ENCODE measurements at places on chromosomes 5 and 9.

- ATAC-seq = no peak
These were observed 58.0 kb downstream of the ZNF510 start for GRCh38 chr9:96719921-96720320.

DNA sequence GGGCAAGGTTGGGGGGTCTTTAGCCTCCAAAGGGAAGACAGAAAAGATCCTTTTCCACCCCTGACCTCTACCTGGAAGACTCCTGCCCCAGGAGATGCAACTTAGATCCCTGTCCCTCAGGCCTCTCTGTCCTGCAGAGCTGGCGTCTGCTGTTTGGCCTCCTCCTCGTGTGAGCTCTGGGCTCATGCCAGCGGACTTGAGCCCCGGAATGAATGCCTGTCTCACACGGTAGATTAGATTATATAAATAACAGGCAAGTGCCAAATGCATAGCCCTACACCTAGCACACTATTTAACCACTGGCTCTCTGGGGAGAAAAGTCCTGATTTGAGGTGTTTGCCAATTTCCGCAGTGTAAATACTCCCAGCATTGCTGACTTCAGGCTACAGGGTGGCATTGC, 1.4 kb upstream of the WNK2 start:
- no peak for ATAC-seq

DNA sequence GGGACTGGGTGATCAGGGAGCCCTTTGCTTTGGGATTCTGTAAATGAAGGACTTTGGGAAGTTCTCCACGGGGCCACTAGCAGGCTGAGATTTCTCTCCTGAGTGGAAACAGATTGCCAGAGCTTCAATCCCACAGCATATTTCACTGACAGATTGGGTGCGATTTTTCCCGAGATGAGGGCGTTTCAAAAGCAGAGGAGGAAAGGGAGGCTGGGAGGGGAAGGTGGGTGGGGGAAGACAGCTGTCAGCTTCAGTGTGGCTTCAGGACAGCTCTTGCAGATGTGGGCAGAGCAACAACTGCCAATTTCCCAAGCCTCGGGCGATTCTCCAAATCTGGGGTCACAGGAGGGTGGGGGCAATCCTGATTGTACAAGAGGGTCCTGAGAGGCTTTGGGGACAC, 258.5 kb upstream of the ADRA1B start:
- no peak for ATAC-seq

GRCh38 chr9:136666372-136667213, 3.9 kb downstream of the EGFL7 start:
- ATAC-seq = no peak

- ATAC-seq = no peak
These were observed 8.8 kb upstream of the CLTB start for GRCh38 chr5:176425138-176425537.

- peak; percentile 83 for ATAC-seq
These were observed 86.7 kb upstream of the NFIB start for GRCh38 chr9:14400658-14400995.

GRCh38 chr5:96149546-96149945, 187.9 kb upstream of the ELL2 start:
- no peak for ATAC-seq

DNA sequence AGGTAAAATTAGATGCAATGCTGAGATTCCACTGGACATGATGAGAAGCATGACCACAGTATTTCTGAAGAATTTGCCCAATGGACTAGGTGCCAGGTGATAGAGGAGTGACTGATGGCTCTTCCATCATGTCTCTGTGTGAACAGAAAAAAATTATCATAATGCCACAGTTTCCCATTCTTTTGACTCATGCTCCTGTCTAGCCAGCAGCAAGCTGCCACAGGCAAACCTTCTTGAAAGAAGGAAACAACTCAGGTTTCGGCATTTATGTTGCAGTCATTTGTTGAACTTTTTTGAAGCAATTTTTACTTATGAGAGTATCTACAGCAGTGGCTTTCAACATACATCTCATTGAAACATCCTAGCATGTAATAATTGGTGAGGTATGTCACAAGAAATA, 284.8 kb upstream of the CD180 start:
- no peak for ATAC-seq

DNA sequence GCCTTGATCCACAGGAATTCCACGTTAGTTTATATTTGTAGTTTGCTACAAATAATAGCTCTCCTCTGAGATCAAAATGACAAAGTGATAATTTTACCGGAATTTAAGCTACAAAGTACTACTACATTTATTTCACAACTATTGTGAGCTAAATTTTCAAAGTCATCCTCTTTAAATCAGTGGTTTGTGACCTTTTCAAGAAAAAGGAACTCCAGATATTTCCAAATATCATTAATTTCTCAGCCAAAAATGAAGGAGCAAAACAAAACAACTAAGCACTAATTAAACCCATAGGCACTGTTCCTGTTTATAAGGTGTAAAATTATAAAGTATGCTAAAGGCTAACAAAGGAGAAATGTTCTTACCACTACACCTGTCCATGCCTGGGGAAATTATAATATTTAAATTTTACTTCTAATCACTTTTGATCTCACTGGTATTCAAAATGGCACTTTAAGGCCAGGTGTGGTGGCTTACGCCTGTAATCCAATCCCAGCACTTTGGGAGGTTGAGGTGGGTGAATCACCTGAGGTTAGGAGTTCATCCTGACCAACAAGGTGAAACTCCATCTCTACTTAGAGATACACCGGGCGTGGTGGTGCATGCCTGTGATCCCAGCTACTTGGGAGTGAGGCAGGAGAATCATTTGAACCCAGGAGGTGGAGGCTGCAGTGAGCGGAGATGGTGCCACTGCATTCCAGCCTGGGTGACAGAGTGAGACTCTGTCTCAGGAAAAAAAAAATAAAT, 77.5 kb downstream of the CEMIP2 start:
- ATAC-seq = no peak

DNA sequence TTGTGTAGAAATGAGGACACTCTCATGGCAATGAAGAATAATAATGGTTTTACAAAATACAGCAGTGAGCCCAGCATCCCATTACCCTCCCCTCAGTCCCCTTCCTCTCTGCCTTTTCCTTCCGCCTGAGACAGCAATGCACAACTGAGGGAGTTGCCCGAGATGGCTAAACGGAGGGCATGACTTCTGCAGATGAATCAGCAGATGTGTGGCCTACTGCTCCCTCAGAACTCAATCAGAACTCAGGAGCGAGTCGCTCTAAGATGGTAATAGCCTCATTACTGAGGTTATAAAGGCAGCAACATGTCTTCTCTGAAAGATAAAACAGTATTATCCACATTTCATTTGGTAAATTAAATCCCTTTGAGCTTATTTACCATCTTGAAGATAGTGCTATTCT, 326.6 kb downstream of the ENC1 start:
- no peak for ATAC-seq

GRCh38 chr9:36839131-36839885, 194.8 kb downstream of the PAX5 start:
- ATAC-seq = no peak

DNA sequence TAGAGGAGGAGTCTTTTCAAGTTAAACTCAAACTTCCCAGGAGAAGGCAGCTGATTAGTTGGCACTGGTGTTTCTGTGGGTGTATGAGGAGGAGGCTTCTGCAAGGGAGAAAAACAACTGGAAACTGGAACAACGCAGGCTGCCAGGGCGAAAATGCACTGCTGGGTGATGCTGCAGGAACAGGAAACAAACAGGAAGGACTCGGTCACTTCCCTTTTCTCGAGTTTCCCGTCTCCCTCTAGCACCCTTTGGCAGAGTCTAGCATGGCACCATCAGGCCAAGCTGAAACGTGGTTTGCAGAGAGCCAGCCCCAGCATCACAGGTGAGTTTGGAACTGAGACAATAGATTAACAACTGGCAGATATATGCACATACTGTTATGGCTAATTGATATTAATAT, 77.5 kb upstream of the CAST start:
- ATAC-seq = no peak

- ATAC-seq = no peak
These were observed 4.5 kb upstream of the INPP5E start for GRCh38 chr9:136444102-136444501.

DNA sequence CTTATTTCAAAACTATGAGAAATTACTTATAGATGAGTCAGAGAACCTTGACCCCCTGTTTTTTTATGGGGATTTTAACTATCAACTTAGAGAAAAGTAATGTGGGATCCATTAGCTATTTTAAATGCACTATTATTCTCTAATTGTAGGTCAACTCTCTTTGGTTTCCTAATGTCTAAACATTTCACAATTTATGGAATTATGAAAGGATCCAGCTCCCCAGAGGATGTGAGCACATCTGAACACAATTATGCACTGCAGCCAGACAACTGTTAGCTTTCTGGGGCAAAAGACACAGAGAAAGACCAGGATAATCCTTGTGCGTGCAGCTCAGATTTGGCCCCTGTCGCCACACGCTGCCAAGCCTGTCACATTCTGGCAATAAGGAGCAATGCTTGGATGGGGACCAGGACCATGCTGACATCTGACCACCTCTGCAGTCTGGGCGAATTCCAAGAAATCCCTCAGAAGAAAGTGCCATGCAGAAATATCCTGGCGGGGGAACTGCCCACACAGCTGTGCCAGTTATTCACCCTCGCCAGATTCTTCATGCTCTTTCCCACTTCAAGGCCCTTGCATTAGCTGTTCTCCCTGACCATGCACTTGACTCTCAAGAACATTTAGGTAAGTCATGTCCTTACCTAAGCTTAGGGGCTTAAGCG, 22.2 kb upstream of the CMBL start:
- ATAC-seq = peak; percentile 81

GRCh38 chr9:88420227-88420626, 32.0 kb downstream of the SPIN1 start:
- no peak for ATAC-seq

GRCh38 chr9:37056046-37056920, 22.2 kb upstream of the PAX5 start:
- ATAC-seq = no peak

GRCh38 chr9:17613758-17614157, 34.9 kb downstream of the SH3GL2 start:
- ATAC-seq = no peak

DNA sequence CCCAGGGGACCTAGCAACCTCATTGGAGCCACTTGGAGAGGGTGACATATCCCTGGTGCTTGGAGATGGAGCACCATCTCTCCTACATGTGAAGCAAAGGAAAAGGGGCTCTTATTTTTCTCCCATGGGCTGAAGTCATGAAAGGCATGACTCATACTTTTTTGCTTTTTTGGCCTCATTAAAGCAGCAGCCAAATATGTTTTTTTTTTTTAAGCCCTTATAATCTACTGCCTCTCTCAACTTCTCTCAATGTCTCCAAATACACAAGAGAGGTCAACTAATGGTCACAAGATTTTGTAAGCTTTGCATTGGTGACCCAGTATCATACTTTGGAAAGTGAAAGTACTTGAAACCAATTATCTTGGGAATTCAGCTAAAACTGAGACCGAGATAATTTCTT, 1.6 kb upstream of the CFAP90 start:
- ATAC-seq = no peak

GRCh38 chr9:14438232-14439021, 124.5 kb upstream of the NFIB start:
- no peak for ATAC-seq

DNA sequence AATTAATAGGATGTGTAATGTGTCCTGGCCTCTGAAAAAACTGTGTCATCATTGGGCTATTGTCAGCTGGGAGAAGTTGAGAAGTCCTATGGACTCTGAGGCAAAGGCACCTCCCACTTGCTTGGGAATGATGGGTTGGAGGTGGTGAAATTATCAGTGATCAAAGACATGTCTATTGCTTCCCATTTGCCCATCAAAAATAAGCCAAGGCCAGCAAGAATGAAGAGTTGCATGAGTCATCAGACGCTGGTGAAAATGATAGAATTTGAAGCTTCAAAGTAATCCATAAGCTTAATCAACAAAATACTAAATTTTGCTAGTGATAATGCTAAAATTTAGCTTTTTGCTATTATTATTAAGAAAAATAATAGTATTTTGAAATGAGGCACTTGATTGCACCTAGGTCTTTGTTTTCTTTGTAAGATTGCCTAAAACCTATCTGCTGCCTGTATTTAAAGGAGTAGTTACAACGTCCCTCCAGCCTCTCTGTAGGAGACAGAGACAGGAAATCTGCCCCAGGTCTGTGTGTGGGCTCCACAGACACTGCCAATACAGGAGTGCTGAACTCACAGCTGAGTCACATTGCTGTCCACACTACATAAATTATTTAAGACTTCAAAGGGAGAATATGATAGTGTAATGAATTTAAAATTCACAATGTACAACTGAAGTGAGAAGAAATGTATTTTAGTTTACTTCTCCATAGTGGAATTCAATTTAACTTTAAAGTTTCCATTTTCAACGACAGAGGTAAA, 48.4 kb upstream of the APC start:
- ATAC-seq = no peak

GRCh38 chr5:90830058-90830457, 271.5 kb downstream of the ADGRV1 start:
- no peak for ATAC-seq

DNA sequence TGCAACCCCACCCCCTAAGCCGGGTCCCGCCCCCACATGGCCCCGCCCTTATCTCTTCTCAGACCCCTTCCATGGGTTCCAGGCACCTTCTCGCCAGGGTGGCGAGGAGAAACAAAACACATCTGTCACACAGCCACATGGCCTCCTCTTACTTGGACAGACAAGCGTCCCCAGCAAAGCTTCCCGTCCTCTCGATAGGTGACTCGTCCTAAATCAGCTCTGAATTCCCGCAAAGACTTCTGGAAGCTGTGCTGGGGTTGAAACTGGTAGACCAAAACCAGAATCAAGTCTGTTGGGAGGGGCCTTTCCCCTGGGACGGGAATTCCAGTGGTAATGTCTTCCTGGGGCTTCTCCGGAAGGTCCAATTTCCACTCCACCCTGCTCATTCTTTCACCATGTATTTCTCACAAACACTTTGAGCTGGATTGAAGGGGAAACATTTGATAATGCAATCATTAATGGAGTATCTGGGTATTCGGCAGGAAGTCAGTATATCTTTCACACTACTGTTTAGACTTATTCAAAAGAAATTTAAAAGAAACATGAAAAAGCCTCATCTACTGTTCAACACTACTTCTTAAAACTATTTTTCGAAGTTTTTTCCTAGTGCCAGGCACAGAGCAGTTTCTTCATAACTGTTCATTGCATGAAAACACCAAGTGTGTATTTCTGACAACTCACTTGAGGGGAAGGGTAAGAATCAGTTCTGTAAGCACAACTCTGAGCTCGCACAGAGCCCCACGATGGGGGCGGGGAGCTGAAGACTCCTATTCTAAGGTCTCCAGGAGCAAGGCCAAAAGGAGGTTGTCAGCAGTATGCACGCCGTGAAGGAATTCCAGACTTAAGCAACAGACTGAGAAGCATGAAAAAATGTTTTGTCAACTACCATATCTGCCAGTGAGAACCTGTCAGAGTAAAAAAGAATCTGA, 644 bp upstream of the CTNNAL1 start:
- peak; percentile 61 for ATAC-seq

DNA sequence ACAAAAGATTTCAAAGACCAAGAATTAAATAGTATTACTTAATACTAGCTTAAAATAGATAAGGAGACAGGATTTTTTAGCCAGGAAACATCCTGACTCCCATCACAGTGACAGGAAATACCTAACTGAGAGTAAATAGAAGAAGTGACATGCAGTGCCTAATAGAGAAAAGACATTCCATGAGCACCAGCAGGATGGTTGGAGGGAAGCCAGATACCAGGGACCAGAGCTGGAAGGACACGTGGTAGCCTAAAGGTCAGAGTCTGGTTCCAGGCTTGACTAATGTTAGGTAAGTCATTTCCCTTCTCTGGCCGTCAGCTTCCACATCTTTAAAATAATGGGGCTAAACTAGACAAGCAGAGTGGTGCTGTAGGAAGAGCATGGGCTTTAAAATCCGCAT, 41.6 kb downstream of the CDK5RAP2 start:
- no peak for ATAC-seq

- no peak for ATAC-seq
These were observed 166.9 kb downstream of the CDC42SE2 start for GRCh38 chr5:131430794-131431193.

- no peak for ATAC-seq
These were observed 767 bp downstream of the RALGPS1 start for GRCh38 chr9:126915281-126915816.
